Parietal lobe (tissue), 2 donors: ENCODE measurements at places on chromosomes 2 and 18. TPM values are rescaled to one million over a fixed set of nuclear protein-coding genes. Genes with fewer than 3 reads are reported as not detected.

RAD51AP2 gene
- total RNA-seq: 0.94 TPM

AOX1 gene
- total RNA-seq: 1.9 TPM

ABCB11 gene
- total RNA-seq: 1.6 TPM

LYPD6B gene
- total RNA-seq: 13.8 TPM

MDH1B gene
- total RNA-seq: 4.7 TPM

ERFE gene
- 1.3 TPM for total RNA-seq

ARHGAP28 gene
- total RNA-seq: 17.5 TPM

LIPG gene
- 25.7 TPM for total RNA-seq

UGT1A4 gene
- total RNA-seq: not detected

ZNF396 gene
- total RNA-seq: 4.4 TPM

STEAP3 gene
- total RNA-seq: not detected

PRSS56 gene
- total RNA-seq: not detected

ATP6V1C2 gene
- 2.8 TPM for total RNA-seq
